Stimulated activated CD8-positive, alpha-beta memory T cell treated with anti-CD3 and anti-CD28 coated beads, Interleukin-4, amount 100 ng/mL, for 24 hours (primary cell): ENCODE measurements at places on chromosomes 7 and 10.

- peak; percentile 64 for DNase-seq
Measured at GRCh38 chr10:71212318-71213126, at the start of gene UNC5B. UNC5B (plus strand) TSS chr10:71212570; CDS start chr10:71212986, 416 bp downstream.

- no peak for DNase-seq
Measured at GRCh38 chr10:7561216-7561893, 105.4 kb downstream of the ITIH5 start.

DNA sequence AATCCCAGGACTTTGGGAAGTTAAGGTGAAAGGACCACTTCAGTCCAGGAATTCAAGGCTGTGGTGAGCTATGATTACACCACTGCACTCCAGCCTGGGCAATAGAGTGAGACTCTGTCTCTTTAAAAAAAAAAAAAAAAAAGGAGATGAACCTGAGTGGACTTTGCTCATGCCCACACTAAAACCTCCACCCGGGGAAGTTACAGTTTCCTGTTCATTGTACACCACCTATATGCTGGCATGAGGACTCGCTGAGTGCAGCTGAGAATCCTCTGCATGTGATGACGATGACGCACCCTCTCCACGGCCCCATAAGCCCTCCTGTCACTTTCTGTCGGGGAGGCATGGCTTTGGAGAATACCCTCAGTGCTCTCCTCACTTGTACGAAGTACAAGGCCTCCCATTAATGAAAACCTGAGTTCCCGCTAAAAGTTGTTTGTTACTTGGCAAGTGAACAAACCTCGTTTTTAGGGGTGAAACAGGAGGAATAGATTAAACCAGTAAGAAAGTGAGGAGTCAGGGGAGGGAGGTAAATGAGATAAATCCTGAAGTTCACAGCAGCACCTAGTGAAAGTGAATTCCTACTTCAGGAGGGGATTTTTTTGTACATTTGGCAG is 15.9 kb downstream of the TMEM176B start:
- DNase-seq = no peak

DNA sequence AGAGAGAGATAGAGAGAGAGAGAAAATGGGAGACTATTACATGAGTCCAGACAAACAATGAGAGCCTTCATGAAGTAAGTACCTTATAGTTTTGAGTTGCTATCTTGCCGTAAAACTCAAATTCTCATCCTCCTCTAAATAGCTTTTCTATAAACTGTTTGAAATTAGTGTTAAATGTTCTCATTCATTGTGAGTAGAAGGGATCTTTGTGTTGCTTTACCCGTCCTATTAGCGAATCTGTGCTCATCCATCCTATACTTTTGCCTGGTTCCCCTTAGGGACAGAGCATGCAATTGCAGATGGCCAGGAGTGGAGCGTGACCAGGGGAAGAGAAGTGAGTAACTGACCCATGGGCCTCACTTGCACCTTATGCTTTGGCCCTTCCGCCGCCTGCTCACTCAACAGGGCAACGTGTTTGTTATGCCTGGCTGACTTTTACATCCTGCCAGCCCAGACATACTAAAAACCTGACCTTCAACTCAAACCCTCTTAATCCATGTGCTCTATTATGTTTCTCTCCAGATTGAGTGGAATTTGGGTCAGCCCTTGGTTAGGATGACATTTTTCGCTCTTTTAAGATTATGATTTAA is 244.2 kb upstream of the YAE1 start:
- no peak for DNase-seq

DNA sequence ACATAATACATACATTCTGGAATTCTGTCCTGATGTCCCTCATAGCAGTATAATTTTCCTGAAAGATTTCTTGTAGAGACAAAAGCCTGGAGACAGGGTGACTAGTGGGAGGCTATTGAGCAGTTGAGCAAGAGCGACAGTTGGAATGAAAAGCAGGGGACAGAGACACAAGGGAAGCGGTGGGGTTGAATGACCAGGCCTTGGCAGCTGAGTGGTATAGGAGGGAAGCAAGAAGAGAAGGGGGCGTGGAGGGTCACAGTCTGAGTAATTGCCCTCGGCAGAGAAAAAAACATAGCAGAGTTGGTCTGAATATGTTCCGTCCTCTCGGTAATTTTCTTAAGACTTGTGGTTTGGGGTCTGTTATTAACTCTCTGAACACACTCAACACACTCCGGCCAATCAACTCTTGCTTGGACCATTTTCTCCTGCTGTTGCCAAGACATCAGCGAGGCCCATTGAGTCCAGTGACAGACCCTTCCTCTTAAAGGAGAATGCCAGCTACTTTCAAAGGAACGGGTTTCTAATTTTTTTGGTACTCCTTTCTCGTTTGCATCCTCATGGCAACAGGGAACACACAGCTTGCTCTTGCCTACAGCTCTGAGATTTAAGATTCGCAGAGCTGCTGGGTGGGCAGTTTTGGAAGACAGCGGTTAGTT is 5.3 kb upstream of the ACTR3B start:
- no peak for DNase-seq

- DNase-seq = no peak
Measured at GRCh38 chr10:36110097-36110496, 468.0 kb upstream of the FZD8 start.

GRCh38 chr7:151298765-151299164 is 42.8 kb upstream of the NUB1 start:
- no peak for DNase-seq

- DNase-seq = no peak
Measured at GRCh38 chr10:121788717-121789116, 139.1 kb downstream of the ATE1 start.

GRCh38 chr10:6726924-6727323 is 146.8 kb upstream of the PRKCQ start:
- no peak for DNase-seq

DNA sequence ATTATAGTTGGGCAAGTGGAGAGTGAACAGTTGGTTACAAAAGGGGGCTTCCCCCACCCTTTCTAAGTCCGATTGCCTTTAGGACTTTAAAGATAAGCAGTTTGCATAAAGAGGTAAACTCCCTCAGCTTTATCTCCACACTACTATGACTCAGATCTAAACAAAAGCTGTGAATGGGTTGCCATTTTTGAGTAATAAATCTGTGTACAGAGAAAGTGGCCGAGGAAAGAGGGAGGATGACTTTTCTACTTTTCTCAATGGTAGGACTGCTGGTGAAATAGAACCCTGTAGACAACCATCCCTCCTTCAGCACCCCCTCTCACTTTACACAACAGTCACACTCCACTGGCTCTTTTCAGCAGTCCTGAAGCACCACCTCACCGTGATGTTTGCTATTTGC is 71.2 kb downstream of the DNMBP start:
- no peak for DNase-seq

GRCh38 chr7:140245611-140246105 is 68.9 kb upstream of the KDM7A start:
- DNase-seq = no peak

- no peak for DNase-seq
Measured at GRCh38 chr10:125976960-125977605, 80.7 kb downstream of the FANK1 start.
